ENCODE measurements at places on chromosomes 6 and 20. TPM values are rescaled to one million over a fixed set of nuclear protein-coding genes. Genes with fewer than 3 reads are reported as not detected.
A peak's percentile ranks its signal among the peaks of the same experiment; 100 is the strongest.

DNA sequence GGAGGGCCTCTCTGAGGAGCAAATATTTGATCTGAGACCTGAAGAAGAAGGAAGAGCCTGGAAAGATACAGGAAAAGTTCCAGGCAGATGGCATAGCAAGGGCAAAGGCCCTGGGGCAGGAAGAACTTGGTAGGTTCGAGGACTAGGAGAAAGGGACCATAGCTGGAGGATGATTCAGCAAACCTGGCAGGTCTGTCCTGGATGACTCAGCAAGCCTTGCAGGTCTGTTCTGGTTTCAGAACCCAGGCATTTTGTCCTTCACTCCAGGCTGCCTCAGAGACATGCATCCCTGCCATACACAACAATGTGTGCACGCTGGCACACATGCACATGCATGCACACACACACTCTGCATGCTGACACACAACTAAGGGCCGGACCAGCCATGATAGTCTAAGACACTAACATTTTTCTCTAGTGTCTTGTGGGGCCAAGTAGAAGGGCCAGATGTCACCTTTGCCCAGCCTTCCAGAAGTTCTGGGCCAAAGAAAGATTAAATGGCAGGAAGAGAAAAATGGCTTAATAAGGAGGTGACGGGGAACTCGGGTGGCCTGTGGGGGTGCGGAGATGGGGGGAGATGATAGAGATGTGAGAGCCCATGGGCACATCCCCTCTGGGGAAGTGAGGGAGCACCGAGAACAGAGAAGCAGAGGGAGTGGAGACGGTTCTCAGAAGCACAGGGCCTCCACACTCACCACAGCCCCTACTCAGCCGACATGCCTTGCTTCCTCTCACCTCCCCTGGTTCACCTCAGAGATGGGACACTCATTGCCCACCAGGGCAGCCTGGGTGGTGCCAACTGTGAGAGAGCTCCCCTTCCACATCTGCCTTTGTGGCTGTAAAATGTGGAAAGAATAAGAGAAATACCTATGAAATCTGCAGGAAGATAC, 15.4 kb upstream of the TRIB3 start:
- ATAC-seq, result no peak

ME1 gene
- total RNA-seq, result 15.6 TPM

DNA sequence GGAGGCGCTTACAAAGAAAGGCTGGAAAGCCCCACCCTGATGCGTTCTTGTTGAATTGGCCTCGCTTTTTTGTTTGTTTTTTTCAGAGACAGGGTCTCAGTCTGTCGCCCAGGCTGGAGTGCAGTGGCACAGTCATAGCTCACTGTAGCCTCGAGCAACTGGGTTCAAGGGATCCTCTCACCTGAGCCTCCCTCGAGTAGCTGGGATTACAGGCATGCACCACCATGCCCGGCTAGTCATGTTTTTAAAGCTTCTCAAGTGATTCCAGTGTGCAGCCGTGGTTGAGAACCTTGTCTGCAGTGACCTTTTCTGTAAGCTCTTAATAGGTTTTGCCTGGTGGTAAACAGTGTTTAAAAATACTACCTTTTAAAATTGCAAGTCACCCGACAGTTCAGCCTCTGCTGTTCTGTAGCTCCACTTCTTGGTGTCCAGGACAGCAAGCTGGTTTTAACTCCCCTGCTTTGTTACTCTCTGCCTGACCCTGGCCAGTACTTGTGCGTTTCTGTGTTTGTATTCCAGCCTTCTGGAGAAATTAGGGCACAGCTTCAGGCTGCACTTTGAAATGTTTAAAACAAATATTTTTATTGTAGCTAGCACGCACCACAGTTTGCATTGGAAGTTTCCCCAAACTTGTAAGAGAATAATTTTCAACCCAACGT, 54.4 kb downstream of the KDM1B start:
- no peak for ATAC-seq

- ATAC-seq, result no peak
Observed at GRCh38 chr6:125586074-125586473, 163.4 kb upstream of the HEY2 start.

DNA sequence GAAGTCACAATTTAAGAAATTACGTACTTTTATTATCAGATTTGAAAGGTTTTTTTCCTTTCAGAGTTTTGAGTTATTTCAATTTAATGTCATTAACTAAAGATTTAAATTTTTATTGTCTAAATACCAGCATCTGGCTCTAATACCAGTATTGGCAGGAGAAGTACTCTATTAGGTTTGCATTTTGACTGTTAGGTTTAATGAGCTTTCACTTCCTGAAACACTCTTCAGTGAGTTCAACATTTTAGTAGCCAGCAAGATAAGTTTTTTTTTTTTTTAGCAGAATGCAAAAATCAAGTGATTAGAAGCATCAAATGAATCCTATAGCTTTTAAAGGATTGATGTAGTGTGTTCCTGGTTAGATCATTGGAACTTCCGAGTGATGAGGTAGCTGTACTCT, 34.0 kb upstream of the SCGN start:
- no peak for ATAC-seq

CRISP3 gene
- total RNA-seq, result not detected

FILIP1 gene
- total RNA-seq, result 8.4 TPM

DNA sequence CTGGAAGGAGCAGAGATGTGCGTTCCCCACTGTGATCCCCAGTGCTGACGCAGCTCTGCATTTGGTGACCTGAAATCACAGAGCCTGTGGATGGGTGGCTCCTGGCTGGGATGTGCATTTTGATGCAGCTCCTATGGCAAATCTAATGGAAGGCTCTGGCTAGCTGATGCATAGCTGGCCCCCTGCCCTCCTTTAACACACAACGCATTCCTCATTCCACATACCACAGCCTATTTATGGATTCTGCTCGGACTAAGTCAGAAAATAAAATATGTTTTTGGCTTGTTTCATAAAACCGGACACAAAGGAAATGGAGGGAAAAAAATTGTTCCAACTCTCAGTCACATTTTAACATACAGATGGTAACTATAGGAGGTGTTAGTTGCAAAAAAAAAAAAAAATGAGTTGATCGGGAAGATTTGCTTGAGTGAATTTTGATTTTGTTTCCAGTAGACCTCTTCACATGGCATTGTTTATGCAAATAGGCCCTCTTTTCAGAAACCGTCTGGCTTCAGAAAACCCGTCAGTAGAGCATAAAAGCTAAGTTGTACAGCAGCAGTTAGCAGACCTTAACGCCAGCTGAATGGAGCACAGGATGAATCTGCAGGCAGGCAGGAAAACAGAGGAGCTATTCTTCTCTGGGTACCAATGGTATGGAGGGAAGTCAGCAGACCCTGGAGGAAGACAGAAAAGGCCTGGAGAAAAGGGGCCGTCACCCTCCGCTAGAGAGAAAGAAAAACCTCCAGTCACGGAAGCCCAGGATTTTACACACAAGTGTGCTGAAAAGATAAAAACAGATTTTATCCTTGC, 215.4 kb downstream of the HDGFL1 start:
- ATAC-seq, result peak; percentile 95

DNA sequence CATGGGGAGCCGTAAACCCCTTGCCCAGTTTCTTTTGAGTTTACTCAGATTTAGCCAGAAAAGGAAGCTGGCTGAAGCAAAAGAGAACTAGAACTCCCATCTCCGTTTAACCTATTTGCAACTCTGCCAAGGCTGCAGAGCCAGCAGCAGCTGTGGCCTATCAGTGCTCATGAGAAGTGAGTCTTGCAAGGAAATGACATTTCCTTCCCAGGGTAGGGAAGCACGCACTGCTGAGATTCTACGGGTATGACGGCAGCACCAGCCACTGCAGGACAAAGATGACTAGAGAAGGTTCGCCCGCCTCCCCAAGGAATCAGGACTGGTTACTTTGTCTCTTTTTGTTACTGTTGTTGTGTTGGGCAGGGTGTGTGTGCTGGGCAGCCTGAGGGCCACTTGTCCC, 47.6 kb downstream of the PPP1R3G start:
- ATAC-seq, result peak; percentile 35

DNA sequence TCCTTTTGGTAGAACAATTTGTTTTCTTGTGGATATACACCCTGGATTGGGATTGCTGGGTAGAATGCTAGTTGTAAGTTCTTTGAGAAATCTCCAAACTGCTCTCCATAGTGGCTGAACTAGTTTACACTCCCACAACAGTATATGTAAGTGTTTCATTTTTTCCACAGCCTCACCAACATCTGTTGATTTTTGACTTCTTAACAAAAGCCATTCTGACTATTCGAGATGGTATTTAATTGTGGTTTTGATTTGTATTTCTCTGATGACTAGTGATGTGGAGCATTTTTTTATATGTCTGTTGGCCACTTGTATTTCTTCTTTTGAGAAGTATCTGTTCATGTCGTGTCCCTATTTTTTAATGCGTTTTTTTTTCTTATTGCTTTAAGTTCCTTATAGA, 444.1 kb downstream of the CBLN4 start:
- ATAC-seq, result no peak

DNA sequence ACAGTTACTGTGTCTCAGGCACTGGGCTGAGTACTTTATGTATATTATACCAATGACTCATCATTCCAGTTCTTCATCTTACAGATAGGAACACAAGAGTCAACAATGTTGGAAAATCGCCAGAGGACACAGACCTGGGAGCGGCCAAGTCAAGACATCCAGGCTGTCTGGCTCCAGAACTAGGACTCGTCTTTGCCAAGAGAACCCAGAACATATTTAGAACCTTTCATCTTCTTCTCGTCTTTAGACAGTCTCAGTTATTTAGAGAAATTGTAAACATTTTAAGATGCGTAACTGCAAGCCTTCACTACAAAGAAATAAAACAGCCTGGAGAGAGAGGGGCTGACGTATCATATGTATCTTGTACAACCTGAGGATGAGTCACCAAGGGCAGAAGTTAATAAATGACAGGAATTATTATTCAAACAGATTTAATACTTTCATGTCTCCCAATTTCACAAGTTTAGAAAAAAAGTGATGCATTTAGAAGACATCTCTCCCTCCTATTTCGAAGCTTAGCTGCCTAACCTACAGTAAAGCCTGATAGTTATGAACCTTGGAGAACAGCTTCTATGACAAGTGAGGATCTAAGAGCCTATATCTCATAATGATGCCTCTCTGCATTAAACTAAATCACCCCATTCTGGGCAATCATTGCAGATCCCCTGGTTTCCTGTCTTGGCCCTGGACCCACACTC, 43.4 kb downstream of the SLC22A3 start:
- peak; percentile 73 for ATAC-seq

GRCh38 chr6:22081709-22082108, 215.1 kb downstream of the PRL start:
- ATAC-seq, result no peak

GRCh38 chr6:36701401-36701991, 3.9 kb downstream of the RAB44 start:
- no peak for ATAC-seq

ISM1 gene
- 0.19 TPM for total RNA-seq

DNA sequence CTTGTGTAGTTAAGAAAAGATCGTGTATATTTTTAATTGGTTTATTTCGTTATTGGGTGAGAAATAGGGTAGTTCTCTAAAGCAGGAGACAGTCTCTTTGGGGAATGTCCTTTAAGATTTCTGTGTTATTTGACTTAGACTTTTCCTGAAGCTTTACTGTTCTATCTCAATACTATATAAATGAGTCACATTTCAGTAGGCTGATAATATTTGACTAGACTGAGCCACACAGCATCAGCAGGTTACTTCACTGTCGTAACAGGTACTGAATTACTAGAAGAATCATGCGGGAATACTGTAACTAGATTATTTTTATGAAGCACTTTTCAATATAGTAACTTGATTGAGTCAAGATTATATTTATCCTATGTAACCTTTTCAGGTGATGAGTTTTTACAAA, 1.4 kb downstream of the SMAP1 start:
- no peak for ATAC-seq

DNA sequence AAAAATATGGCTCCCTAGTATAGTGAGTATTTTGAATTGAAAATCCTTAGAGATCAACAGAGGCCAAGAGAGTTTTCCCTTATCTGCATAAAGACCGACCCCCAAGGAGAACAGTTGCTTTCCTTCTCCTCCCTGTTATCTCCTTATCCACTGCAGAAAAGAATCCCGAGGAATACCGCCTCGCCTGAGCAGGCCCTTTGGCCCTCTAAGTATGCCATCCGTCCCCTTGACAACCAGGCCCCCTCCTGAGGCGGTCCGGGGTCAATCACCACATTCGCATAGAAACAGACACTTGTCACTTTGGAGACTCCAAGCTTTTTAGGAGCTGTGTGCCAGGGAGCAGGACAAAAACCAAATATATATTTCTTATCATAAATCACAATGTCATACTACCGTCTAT, 15.9 kb upstream of the GGTLC1 start:
- ATAC-seq, result no peak
